Activated T-cell treated with anti-CD3 and anti-CD28 coated beads for 4 hours (primary cell): ENCODE measurements at places on chromosomes 7 and 10.

DNA sequence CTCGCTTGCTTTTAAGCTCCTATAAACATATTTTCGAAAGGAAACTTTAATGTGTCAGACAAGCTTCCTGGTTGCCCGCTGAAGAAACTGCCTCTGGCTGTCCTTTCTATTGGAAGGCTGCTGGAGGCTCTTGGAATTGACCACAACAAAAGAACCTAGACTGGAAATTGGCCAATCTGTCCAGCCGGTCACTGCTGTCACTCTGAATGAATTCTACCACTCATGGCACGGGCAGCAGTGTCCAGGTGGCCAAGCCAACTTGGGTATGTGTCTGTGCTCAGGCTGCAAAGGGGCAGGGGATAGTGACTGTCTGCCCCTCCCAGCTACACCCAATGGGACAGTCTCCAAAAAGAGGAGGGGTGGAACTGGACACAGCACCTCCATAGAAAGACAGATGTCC lies 57.6 kb downstream of the CDH23 start:
- no peak for DNase-seq

DNA sequence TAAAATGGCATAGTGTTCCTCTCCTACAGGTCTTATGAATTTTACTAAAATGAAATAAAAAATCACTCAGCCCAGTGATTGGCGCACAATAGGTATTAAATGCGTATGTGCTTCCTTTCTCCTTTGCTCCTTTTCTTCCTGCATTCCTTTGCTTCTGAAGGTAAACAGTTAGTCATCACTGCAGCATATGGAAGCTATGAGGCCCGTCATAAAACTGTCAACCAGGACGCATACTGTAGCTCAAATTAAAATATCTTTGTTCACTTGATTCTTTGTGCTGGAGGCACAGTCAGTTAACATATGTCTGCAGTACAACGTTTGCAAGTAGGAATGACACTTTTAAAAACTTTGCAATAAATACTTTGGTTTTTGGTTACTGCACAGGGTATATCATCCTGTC lies 374.7 kb downstream of the TCERG1L start:
- no peak for DNase-seq

DNA sequence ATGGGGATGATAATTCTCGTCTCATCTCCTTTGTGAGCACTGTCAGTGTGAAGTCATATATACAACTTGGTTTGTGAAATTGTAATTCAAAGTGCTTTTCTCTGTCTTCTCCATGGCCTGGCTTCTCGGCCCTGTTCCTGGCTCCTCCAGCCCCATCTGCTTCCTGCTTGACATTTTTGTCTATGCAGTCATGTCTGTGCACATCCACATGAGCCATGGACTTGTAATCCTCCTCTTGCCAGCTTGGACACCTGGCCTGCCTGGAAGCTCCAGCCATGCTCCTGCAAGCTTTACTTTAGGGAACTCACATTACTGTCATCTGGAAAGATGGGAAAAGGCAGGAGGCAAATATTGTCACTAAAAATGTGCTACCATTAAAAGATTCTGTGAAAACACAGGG lies 576.0 kb upstream of the DPP6 start:
- no peak for DNase-seq

DNA sequence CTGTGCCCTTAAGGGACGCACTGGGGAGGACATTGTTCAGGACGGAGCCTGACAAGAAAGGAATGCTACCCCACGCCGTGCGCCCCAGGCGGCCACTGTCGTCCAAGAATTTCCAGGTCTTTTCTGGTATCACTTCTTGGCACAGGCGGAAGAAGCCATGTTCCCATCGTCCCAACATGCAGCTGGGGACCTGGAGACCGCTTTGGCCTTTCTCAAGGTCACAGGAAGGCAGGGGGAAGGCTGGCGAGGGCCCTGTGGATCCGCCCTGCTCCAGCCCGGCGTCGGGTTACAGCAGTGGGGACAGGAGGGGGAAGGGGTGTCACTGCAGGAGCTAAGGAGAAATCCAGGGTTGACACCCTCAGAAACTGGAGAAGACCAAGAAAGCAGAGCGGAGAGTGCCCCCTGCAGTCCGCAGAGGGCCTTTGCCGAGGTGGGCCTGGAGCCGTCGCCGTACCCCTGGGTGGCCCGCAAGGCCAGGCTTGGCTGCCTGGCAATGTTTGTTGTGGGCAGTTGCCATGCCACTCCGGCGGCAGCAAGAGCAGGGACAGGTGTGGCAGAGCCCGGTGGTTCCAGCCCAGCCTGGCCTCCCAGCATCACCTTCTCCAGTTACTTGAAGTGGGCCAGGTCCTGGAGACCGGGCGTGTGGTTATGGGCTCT lies 104.1 kb downstream of the LHPP start:
- DNase-seq = no peak

DNA sequence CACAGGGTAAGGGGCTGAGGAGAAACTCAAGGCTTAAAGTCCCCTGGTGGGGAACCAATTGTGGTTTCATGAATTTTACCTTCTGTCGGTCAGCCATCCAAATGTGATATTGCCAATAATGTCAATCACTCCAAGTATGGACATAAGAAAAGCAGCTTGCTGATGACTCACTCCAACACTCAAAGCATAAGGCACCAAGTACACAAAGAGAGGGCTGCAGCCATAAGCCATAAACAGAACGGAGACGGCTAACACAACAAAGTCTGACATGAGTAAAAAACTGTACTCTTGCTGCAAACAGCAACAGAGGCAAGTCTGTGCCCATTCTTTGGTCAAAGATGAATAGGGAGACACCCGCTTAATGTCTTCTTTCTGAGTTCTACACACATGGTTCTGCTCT lies 24.2 kb downstream of the IFIT5 start:
- no peak for DNase-seq

- no peak for DNase-seq
Measured at GRCh38 chr7:81845744-81846241, 75.9 kb upstream of the HGF start.

- DNase-seq = no peak
Measured at GRCh38 chr7:25073451-25073850, 51.6 kb downstream of the CYCS start.

- DNase-seq = no peak
Measured at GRCh38 chr7:33458581-33458980, 329.2 kb downstream of the BBS9 start.

DNA sequence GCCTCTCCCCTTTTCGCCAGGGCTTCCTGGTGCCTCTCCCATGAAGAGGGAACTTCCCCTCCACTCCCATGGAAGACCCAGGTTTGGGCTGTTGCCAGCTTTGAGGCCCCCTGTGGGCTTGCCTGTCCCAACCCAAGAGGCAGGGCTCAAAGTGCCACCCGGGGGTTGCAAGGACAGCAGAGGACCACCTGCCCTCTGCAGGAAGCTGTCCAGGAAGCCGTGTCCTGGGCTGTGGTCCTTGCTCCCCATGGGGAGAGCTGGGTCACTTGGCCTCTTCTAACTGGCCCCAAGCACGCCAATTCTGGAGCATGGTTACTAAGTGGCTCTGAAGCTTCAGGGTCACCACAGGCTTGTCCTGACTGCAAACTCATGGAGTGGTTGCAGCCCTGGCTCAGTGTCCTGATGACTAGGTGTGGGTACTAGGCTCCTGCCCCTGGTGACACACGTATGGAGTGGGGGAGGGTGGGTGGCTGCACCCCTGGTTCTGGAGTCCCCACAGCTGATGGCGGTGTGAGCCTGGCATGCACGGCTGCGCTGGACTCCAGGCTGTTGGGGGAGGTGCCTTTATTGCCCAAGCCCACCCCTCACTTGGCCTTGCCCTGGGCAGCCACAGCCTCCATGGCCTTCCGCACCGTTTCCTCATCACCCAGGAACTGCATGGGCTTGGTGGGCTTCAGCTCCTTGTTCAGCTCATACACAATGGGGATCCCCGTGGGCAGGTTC lies 3.0 kb downstream of the PGAM2 start:
- DNase-seq = no peak

DNA sequence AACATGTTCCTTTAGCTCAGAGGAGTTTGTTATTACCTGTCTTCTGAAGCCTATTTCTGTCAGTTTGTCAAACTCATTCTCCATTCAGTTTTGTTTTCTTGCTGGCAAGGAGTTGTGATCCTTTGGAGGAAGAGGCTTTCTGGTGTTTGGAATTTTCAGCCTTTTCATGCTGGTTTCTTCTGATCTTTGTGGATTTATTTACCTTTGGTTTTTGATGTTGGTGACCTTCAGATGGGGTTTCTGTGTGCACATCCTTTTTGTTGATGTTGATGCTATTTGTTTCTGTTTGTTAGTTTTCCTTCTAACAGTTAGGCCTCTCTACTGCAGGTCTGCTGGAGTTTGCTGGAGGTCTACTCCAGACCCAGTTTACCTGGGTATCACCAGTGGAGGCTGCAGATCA lies 118.6 kb downstream of the PPP1R9A start:
- DNase-seq = no peak

GRCh38 chr7:135317676-135318325 lies 84.2 kb downstream of the STRA8 start:
- no peak for DNase-seq

DNA sequence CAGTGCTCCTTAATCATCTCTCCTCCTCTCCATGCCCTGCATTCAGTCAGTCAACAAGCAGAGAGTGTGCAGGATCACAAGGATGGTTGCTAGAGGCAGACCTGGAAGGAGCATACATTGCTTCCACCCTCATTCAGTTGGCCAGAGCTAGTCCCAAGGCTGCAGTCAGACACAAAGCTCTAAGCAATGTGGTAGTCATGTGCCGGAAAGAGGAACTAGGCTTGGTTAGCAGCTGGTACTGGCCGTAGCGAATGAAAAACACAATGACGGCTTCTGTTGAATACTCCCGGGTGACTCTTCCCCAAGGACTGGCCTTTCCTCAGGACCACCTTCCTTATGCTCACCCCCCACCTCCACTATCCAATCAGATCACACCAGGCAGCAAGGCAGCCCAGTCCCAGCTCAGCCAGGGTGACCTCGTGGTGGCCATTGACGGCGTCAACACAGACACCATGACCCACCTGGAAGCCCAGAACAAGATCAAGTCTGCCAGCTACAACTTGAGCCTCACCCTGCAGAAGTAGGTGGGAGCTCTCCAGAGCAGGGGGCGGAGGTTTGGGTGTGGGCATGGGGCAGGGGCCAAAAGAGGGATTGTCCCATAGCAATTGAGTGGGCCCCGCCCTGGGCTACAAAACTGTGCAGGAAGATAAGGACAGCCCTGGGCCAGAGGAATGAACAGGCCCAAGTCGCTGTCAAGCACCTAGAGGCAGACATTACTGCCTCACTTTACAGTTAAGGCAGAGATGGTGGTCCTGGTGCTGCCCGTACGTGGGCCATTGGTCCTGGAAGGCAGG lies 10.9 kb downstream of the LDB3 start:
- no peak for DNase-seq

GRCh38 chr7:39741942-39742623 lies 118.7 kb downstream of the RALA start:
- peak; percentile 24 for DNase-seq

DNA sequence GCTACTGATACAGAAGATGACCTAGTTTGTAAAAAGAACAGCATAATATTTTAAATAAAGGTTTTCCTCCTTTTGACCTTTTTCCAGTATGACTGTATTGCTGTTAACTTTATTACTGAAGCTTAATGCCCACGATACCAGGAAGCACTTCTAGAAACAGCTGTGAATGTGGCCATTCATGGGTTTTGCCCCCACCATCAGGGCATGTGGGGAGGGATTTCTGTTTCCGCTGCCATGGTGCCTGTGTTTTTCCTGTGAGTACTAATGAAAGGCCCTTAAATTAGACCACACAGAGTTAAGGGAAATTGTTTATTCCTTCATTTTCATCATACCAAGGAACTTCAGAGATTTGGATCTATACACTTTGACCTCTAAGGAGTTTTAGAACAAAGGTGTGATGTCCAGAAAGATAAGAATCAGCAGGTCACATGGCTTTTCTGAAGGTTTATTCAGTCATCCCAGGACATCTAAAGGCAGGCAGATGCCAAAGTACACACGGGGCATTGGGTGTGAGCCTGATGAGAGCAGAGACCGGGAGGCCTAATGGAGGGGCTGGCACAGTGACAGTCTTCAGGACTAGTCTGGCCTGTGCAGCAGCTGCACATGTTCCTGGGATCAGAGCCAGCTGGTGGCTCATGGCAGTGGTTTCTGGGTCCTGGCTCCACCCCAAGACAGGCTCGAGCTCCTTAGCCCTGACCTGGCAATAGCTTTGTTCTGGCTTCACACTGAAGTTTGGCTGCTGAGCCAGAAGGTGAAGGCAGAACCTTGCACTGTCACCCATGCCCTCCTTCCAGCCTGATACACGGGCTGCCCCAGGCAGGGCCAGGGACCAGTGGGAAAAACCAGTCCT lies 190.9 kb downstream of the REEP3 start:
- DNase-seq = no peak

DNA sequence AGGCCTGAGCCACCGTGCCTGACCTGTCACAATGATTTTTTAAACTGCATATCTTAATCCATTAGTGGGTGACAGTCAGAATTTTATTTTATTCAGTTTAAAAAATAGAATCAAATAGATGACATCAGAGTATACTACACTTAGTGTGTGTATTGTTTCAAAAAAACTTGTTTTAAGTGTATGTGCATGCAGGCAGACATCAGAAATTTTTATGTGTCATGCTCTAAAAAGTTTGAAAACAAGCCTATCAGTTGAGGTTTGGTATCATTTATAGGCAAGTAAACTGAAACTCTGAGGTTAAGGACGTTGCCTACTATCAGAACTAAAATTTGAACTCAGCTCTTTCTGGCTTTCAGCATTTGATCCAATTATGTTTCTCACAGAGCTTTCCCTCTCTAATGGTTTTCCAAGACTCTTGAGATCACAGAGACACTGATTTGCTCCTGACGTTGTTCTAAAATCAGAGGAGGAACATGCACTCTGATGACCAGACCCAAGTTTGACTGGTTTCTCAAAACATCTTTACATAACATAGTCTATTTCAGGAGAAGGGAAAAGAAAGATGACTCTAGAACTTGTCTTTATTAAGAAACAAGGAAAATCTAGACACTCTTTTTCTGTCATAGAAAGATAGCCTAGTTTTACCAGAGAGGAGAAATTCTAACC lies 188.6 kb downstream of the AUTS2 start:
- no peak for DNase-seq
